ENCODE measurements at places on chromosomes 11 and 22.

- no peak for DNase-seq
Measured at GRCh38 chr11:66126064-66126463, 56.0 kb downstream of the PACS1 start.

GRCh38 chr11:27413218-27413617 lies 50.2 kb upstream of the CCDC34 start:
- DNase-seq = no peak

GRCh38 chr22:18056807-18057474 lies 20.8 kb upstream of the PEX26 start:
- no peak for DNase-seq

DNA sequence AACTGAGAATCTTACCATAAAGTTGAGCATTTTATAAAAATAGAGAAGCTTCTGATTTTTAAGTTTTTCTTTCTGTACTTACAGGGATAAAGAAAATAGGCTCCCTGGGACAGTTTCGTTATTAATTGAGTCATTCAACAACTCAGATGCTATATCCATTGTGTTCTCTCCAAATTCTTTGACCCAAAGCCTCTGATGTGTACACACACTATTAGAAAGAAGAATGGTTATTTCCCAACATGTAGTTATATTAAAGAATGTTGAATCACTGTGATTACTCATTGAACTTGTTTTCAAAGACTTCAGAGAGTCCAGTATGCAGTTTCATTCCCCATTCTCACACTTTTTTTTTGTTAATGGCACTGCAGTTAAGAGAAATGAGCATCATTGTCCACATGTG lies 734.3 kb upstream of the ARHGAP42 start:
- no peak for DNase-seq

DNA sequence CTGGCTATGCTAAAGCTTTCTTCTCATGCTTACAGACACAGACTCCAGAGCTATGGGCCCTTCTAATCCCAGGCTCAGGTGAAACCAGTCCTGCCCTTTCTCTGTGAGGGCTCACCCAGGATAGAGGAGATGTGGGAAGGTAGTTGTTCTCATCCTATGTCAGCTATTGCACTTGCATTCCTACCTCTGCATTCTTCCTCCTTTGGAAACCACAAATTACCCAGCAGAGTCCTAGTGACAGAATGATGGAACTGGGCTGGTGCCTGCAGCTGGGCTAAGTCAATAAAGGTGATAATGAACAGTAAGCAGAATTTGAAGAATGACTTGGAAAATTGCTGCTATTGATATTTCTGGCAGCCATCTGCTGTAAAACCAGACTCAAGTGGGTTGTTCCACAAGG lies 560.0 kb downstream of the TMEM135 start:
- DNase-seq = no peak

GRCh38 chr11:35144806-35145205 lies 5.8 kb downstream of the CD44 start:
- no peak for DNase-seq

GRCh38 chr11:131880316-131880715 lies 509.9 kb downstream of the NTM start:
- DNase-seq = no peak

DNA sequence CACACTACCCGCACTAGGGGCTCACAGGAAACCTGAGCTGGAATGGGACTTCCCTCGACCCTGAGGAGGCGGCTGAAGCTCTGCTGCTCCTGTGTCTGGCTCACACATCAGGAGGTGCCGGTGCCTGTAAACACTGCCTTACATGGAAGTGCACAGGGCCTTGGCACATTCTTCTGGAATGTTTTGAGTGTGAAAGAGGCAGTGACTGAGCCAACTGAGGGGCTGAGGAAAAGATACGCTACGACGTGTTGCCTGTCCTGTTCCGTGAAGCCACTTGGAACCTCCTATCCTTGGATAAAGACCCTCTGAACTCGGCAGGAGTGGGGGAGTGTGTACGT lies 10.5 kb downstream of the TXN2 start:
- no peak for DNase-seq

GRCh38 chr11:86243396-86243795 lies 1.2 kb upstream of the EED start:
- no peak for DNase-seq

GRCh38 chr11:75337195-75337654 lies 14.2 kb downstream of the ARRB1 start:
- no peak for DNase-seq

GRCh38 chr11:64936539-64936938 lies 846 bp upstream of the GPHA2 start:
- no peak for DNase-seq

- DNase-seq = no peak
Measured at GRCh38 chr11:665704-666281, 28.7 kb downstream of the DRD4 start.

- no peak for DNase-seq
Measured at GRCh38 chr11:36212564-36213392, 76.4 kb downstream of the COMMD9 start.

GRCh38 chr11:13333456-13333957 lies 55.9 kb downstream of the BMAL1 start:
- no peak for DNase-seq

DNA sequence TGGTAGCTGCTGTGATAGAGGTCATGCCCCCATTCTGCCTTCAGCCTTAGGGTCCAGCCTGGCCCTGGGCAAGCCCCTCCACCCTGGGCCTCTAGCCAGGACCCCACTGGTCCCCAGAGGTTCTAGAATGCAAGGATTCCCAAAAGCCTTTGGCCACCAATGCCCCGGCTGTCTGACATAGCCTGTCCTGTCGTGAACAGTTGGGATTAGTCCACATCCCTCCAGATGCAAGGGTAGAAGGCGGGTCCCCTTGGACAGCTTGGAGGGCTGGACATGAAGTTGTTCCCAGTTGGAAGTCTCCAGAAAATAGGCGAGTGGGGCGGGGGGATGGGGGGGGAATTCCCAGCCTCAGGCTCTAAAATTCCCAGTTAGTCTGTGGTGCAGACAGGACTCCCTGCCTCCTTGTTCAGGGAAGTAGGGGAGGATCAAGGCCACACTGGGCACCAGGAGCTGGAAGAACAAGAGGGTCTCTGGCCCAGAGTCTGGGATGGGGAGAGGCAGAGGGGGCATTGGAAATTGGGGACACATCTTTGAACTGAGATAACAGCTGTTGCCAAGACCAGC lies 5.2 kb upstream of the ADORA2A start:
- DNase-seq = no peak

DNA sequence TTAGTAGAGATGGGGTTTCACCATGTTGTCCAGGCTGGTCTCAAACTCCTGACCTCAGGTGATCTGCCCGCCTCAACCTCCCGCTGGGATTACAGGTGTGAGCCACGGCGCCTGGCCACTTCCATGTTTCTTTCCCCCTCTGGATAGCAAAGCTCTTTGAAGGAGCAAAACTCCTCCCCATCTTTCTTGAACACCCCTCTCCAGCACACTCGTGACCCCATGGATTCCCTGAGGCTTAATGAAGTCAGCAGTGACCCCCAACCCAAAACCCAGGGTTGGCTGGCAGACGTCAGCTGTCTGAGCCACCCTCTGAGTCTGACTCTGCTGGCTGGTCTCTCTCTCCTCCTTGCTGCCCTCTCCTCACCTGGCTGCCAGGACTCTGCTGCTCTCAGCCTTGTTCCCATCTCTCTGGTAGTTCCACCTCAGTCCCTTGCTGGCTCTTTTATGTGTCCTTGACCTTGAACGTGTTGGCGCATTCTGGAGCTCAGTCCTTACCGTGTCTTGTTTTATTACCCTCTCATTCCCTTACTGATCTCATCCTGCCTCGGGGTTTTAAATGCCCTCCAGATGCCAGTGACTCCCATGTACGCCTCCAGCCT lies 44.5 kb downstream of the PARVG start:
- DNase-seq = no peak

DNA sequence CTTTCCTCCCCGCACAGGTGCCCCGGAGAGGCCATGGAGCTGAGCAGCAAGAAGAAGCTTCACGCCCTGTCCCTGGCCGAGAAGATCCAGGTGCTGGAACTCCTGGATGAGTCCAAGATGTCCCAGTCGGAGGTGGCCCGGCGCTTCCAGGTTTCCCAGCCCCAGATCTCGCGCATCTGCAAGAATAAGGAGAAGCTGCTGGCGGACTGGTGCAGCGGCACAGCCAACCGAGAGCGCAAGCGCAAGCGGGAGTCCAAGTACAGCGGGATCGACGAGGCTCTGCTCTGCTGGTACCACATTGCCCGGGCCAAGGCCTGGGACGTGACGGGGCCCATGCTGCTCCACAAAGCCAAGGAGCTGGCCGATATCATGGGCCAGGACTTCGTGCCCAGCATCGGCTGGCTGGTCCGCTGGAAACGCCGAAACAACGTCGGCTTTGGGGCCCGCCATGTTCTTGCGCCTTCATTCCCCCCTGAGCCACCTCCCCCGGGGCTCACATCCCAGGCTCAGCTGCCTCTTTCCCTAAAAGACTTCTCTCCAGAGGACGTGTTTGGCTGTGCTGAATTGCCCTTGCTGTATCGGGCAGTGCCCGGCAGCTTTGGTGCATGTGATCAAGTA lies 1.3 kb downstream of the TIGD3 start:
- DNase-seq = no peak

DNA sequence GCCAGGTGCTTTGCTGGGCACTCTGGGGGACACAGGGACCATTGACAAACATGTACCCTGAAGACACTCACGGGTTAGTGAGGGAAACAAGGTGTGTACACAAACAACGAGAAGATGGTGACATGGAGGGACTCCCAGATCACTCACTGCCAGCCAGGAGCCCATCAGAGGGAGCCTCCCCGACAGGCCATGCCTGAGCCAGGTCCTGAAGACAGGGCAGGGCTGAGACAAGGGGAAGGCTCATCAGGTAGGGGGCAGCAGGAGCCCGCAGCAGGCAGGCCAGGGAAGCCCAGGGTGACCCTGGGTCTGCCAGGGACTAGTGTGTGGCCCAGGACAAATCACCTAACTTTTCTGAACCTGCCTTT lies 127.9 kb downstream of the BUD13 start:
- DNase-seq = no peak

DNA sequence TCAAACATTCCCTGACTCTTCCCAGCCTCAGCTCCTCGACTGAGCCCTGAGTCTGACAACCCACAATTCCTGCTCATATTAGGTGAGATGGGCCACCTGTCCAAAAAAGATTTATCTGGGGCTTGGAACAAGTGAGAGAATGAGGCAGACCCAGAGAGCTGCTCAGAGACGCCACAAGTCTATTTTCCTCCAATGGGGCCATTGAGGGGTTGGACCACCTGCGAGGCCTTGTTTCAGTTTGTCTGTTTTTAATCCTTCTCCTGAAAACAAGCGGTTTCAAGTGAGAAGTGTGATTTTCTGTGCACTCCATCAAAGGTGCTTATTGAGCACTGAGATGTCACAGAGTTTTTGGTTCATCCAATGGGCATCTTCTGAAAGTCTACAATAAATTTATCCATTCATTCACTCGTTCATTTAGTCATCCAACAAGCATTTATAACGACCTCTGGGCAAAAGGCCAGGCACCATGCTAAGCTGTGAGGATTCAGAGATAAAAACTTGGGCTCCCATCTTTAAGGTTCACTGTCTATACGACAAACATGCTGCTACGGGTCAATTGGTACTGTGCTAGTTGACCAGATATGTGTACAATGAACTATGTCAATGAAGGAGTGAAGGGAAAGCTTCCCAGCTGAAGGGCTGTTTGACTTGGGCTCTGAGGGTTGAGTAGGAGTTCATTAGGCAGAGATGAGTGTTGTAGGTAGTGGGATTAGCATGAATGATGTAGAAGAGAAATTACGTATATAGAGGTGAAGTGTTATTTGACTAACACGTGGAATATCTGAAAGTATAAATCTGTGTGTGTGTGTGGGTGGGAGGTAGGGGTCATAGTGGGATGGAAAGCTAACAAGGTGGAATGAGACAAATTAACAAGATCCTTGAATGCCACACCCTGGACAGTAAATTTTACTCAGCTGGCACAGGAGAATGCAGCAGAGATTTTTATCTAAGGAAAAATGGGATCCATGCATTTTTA lies 168.9 kb downstream of the MIAT start:
- no peak for DNase-seq

DNA sequence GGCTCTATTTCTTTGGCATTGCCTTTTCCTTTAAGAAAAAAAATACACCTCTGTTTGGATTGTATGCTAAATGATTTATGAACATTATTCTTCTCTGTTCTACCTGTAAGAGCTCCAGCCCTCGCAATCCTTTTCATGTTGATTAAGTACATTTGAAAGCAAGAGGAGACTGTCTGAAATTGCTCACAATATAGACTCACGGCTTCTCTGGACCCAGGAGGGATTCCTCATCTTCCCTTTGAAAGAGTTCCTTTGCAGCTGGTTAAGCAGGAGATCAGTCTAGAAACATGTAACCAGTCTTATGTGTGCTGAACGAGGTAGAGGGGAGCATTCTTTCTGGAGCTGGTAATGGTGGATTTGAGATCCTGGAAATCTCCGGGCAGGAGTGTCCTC lies 47.4 kb downstream of the PKNOX2 start:
- DNase-seq = no peak

GRCh38 chr11:95829580-95830259 lies 39.4 kb downstream of the CEP57 start:
- DNase-seq = no peak

DNA sequence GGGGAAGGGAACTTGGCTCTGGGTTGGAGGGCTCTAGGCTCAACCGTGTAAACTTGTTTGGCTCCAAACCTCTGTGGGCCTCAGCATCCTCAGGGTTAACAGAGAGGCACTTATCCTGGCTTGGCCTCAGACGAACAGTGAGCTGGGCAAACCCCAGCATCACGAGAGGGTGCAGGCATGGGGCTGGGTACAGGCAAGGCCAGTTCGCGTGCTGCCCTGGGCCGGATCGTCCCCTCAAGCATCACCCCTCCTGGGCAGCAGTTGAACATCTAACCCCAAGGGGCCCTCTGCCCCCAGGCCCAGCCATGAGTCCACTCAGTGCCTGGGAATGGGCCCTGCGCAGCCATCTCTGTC lies 1.9 kb downstream of the EHBP1L1 start:
- DNase-seq = no peak

DNA sequence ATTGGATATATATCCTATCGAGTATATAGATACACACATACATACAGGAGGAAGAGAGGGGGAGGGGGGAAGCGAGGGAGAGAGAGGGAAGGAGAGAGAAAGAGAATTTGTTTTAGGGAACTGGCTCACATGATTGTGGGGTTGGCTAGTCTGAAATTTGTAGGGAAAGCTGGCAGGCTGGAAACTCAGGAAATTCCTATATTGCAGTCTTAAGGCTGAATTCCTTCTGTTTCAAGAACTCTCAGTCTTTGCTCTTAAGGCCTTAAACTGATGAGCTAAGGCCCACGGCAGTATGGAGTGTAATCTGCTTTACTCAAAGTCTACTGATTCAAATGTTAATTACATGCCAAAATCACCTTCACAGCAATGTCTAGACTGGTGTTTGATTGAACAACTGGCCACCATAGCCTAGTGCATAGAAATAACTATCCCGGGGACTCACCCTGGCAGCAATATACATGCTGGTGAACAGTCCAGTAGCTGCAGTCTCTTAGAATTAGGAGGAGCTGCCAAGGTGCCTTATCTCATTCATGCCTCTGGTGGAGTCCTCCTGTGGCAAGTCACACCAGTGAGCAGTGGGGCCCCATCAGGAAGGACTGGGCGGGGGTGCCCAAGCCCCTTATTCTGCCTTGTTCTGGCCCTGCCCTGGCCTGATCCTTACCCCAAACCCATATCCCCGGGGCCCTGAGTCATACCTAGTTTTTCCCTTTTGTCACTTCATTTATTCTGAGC lies 59.7 kb upstream of the AMPD3 start:
- DNase-seq = no peak
